ENCODE measurements at places on chromosomes 4 and X.

- no peak for DNase-seq
These were observed 965 bp downstream of the TCEAL4 start for GRCh38 chrX:103586314-103586646.

DNA sequence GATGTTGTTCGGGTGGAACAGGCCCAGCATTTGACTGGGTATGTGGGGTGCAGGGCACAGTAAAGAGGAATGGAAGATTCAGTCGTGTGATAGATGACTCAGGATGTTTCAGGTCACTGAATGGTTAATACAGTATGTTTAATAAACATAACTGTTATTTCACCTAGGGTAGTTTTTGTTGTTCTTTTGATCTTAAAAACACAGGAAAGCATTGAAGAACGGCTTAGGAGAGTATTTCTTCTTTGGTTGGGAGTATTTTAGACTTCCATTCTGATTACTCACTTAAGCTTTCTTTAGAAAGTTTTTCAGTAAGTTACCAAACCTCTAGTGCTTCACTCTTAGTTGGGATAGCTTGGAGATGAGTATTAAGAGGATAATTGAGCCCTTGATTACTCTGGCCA, 62.3 kb downstream of the STAG2 start:
- no peak for DNase-seq

DNA sequence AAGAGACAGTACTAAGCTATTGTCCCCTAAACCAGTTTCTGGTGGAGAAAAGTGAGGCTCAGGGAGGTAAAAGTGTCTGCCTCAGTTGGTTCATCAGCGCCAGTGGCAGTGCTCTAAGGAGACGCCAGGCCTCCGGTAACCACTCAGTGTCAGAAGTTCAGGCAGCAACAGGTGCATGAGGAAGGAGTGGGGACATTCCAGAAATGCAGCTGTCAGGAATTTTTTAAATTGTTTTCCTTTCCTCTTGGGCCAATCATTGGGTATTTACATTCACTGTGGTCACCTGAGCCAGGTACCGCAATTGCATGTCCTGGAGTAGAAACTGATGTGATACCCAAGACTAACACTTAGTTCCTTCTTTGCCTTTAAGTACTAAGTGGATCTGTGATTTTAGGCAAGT, 40.2 kb upstream of the HS3ST1 start:
- DNase-seq: no peak

GRCh38 chrX:29690061-29690460, 525.3 kb upstream of the MAGEB2 start:
- DNase-seq: no peak

GRCh38 chr4:8201321-8201781, 2.3 kb downstream of the SH3TC1 start:
- DNase-seq: no peak

GRCh38 chr4:168787801-168788595, 222.1 kb downstream of the CBR4 start:
- DNase-seq: no peak

- peak; percentile 6 for DNase-seq
These were observed 12.0 kb downstream of the MPP1 start for GRCh38 chrX:154793084-154793795.

DNA sequence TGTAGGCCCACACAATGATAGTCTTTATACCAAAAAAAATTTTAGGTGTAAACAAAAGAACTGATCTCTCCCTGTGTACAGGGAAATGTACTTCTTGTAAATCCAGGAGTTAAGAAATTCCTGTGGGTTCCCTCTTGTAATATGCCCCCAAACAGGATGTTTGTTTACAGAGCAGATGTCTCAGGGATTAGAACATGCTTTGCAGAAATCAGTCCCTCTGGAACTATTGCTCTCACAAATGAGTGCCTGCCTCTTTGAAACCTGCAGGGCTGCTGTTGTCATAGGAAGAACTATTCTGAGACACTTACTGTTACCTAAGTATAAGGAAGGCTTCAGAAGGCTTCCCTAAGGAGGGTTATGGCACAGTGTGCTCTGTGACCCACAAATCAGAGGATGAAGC, 35.6 kb downstream of the PAK3 start:
- no peak for DNase-seq

DNA sequence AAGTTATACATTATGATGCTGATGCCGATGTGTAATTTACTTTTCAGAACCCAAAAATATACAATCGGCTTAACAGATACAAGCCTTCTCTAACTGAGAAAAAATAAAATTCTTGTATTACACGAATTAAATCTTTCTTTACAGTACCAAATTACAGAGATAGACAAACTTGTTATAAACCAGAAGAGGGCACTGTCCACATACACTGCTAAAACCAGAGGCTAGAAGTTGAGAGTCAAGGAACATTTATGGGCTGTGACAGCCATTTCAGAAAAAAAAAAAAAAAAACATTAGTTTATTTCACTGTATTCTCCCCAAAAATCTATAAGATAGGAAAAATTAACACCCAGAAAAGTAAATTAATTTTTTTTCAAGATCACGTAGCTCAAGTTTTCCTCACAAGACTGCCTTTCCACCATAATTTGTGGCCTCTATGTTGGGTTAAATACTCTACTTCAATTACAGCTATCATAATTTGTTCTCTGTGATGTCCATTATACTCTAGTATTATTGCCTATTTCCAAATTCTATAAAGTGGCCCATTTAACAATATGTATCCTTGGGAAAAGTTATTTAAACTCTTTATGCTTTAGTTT, 12.0 kb downstream of the EREG start:
- no peak for DNase-seq

GRCh38 chr4:159150821-159151390, 48.0 kb downstream of the RAPGEF2 start:
- no peak for DNase-seq

- no peak for DNase-seq
These were observed 260.1 kb downstream of the EVC2 start for GRCh38 chr4:5448221-5448620.

DNA sequence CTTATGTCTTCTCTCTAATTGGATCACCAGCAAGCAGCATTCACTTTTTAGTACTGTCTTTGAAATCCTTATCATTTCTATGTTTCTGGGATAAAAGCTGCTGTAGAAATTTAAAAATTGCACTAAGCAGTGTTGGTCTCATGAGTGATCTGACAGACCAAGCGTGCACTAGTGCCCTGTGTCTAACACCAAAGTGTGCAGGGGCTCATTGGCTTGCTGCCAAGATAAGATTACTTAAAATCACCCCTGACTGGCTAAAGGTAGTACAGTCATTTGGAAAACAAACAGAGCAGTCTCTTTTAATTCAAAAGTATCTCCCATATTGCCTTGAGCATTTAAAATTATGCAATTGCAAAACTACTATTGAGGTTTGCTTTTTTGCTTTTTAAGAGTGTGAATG, 304.6 kb downstream of the ARAP2 start:
- DNase-seq: peak; percentile 11

DNA sequence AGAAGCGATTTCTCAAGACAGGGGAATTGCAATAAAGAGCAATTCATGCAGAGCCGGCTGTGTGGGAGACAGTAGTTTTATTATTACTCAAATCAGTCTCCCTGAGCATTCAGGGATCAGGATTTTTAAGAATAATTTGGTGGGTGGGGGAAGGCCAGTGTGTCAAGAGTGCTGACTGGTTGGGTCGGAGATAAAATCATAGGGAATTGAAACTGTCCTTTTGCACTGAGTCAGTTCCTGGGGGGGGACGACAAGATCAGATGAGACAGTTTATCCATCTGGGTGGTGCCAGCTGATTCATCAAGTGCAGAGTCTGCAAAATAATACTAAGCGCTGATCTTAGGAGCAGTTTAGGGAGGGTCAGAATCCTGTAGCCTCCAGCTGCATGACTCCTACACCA, 502.4 kb downstream of the NLGN4X start:
- no peak for DNase-seq

DNA sequence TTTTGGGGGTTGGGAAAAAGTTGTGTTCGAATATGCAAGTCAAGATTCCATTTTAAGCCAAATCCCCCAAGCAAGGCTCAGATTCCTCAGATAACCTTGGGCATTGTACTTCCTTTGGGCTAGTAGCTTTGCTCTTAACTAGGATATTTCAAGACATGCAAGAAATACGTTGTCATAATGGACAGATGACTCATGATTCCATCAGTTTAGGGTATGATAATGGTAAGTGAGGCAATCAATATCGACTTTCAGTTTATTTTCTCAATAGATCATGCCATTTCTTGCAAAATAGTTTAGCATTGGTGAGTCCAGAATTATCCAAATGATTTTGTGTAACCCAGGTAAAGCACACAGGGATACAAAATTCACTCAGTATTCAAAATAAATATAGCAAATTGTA, 25.4 kb downstream of the CFAP299 start:
- DNase-seq: no peak

DNA sequence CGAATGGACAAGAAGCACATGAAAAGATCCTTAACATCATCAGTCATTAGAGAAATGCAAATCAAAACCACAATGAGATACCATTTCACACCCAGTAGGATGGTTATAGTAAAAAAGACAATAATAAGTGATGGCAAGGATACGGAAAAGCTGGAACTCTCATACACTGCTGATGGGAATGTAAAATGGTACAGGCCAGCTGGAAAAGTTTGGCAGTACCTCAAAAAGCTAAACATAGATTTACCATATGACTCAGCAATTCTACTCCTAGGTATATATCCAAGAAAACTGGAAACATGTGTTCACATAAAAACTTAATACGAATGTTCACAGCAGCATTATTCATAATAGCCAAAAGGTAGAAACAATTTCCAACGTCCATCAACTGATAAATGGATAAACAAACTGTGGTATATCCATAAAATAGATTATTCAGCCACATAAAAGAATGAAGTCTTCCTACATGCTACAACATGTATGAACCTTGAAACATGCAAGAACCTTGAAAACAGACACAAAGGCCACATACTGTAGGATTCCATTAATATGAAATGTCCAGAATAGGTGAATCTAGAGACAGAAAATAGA, 11.9 kb downstream of the RPS6KA3 start:
- DNase-seq: no peak

- no peak for DNase-seq
These were observed 23.2 kb downstream of the IL15 start for GRCh38 chr4:141659539-141659938.

All from NCI-H345 (cell line).